ENCODE measurements at places on chromosomes 7 and 10.

DNA sequence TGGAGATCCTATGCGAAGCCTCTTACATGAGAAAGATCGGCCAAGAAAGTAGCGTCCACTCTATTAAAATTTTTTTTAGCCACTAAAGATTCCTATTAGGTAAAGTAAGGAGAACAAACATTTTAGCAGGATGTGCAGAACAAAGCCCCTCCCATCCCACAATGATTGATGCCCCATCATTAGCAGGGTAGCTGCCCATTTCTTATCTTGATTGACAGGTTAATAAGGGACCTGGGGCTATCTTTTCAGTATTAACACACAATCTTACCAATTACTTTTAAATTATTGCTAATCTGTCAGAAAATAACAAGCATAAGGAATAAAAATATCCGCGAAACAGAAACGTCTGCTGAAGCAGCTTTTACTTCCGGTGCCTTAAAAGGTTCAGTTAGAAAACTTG is 5.1 kb downstream of the FZD8 start:
- no peak for DNase-seq

GRCh38 chr7:28312948-28313347 is 99.4 kb upstream of the CREB5 start:
- DNase-seq, result no peak

DNA sequence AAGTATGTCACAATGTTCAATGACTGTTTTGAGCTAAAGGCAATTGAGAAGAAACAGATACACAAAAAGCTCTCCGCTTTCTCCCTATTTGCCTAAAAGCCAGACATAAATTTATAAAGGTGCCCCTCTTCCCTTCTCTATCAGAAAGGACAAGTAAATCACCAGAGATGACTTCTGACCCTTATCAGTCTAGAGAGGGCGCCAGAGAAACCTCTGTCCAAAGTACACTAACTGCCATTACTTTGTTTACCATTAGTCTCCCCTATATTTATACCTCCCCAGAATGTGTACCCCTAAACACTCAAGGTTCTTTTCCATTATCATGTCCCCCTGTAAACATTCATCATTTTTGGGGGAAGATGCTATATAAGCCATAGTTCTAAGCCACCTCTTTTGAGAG is 49.3 kb downstream of the TPK1 start:
- no peak for DNase-seq

- no peak for DNase-seq
Measured at GRCh38 chr10:91591797-91592174, 41.1 kb downstream of the PPP1R3C start.

DNA sequence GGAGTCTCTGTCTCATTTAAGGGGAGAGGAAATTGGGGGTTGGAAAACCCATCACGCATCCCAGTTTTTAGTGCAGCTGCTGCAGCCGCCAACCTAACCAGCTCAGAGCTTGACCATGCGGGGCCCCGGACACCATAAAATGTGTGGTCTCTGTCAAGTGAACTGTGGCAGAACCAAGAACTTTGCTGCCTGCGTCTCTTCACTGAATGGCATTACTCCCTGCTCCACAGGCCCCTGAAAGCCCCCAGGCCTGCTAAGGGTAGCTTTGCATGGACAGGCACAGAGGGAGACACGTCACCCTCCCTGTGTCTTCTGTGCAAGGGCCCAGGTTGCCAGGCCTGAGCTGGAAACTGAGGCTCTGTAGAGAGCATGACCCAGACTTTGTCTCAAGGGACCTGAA is 144.6 kb upstream of the GPR26 start:
- no peak for DNase-seq

DNA sequence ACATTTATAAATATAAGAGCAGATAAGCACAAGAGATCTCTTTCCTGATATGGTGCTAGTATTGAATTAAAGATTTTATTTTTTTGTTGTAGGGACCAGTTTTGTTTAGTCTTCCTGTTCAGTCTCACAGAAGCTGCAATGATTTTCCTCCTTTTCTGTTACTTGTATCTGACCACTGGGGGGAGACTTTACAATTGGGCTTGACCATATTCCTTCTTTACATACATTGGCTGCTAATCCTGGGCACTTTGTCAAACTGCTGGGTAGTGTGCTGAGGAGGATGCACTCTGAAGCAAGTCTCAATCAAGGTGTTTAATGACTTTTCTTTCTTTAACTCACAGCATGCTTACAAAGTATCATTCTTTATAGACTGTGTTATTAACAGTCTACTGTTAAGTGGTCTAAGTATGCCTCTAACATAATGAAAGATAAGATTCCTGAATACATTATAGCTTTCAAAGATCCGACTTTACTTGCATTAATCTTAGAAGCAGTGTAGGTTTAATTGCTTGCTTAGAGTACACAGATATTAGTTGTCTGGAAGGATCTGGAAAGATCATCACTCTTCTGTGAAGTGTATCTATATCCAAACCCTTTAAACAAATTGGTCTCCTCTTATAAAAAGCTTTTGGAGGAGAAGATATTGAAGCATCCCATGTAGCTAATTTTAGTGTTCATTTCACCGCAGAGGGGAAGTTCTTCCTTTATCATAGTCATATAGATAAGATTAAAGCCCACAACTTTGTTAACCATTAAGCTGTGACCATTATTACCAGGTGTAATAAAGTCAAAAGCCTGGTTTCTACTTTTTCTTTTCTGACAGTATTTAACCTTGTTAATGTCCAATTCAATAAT is 3.1 kb downstream of the PALS2 start:
- DNase-seq, result no peak

DNA sequence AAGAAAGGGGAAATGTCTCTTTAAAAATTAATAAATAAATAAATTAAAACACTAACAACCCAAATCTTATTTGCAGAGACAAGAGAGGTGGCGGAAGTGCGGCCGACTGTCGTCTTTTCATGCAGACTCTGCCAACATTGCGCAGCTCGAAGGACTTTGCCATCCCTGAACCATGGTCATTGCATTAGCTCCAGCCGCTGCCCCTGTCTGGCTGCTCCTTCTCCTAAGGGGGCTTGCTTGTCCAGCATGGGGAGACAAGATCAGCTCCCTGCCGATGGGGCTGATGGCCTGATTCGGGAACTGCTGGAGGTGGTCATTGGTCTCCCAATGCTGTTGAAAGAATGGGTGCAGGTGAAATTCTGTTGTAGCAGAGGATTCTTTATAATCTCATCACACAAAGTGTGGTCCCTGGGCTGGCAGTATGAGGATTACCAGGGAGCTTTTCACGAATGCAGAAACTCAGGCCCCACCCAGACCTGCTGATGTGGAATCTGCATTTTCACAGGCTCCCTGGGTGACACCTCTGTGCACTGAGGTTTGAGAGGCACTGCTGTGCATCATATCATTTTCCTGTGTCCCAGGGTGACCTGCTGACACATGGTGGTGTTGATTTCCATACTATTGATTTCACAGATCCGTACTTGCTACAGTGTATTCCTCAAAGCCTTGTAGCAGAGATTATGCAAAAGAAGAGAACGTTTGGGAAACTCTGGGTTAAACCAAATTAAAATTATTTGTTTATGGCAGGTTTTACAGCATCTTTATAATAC is 172.4 kb upstream of the ZMIZ1 start:
- no peak for DNase-seq

- no peak for DNase-seq
Measured at GRCh38 chr10:128892005-128892404, 575.0 kb upstream of the MGMT start.

DNA sequence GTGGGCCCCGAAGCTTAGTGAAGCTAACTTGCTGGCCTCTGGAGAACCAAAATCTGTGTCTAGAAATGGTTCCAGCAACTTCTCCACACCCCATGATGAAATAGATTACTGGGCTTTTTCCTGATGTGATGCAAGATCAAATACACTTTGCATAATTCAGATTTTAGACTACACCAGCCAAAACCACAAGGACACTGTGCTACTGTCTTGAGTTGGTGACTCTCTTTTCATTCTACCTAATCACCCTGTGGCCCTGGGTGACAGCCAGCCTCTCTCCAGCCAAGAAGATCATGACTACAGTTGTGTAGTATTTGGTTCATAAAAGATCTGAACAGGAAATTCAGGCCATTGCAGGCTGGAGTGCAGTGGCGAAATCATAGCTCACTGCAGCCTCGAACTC is 22.2 kb downstream of the AZGP1 start:
- no peak for DNase-seq

DNA sequence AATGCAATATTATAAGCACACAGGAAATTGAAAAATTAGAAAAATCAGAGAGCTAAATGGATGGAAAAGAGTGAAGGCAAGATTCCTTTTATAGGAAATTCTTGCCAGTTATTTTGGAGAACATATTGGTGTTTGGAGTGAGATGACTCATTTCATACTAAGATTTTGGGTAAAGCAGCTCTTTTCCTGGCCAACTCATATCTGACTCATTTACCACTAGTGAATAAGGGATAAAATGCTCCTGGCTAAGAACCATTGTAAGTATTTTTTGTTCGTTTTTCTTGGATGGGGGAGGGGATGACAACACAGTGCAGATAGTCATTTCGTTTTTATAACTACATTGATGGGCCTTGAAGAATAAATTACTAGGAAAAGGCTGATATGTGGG is 139.3 kb downstream of the TWIST1 start:
- no peak for DNase-seq

GRCh38 chr10:86773498-86773897 is 17.1 kb downstream of the BMPR1A start:
- DNase-seq, result no peak

DNA sequence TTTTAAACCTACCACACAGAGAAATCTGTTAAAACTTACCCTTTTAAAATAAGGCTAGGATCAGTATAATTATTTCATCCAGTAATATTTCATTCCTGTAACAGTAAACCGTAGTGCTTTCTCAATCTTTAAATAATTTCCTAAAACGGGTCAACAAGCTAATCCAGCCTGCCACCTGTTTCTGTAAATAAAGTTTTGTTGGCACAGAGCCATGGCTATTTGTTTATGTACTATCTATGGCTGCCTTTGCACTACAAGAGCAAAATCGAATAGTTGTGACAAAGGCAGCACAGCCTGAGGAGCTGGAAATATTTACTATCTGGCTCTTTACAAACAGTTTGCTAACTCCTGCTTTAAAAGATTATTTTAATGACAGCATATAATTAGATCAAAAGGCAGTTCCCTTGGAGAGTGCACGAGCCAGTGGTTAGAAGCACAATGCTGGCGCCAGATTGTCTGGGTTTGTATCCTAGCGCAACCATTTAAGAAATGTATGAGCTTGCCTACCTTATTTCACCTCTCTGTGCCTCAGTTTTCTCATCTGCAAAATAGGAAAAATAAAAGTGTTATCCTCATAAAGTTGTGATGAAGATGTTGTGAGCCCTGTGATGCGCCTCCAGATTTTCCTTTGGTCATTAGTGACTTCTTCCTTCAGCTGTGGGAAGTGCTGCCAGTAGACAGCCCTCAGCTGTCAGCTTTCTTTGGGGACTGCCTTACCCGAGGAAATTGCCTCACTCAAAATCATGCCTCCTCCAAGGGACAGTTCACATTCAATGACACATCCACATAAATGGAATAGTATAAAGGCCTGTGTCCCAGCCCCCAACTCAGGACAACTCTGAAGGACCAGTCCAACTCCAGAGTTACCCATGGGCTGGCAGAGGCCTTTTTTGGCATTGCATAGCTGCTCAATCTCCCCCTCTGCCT is 11.8 kb upstream of the MIOS start:
- no peak for DNase-seq

GRCh38 chr10:36057180-36057579 is 415.1 kb upstream of the FZD8 start:
- DNase-seq, result no peak

DNA sequence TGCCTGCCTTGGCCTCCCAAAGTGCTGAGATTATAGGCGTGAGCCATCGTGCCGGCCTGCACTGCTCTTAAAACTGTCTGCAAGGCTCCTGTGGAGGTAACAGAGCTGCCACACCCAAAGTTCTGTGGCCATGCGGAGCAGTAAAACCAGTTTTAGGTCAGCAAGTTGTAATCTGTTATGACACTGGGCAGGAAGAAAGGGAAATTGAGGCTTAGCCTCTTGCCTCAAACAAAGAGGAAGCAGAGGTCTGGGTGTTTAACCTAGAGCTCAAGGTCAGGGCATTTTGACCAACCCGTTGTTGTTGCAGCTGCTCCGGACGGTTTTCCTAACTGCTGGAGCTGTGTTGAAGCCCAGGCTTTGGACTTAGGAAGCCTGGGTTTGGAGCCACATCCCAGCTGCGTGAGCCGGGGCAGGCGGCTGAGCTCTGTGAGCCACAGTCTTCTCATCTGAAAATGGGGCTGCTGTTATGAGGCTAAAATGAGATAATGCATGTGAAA is 7.4 kb upstream of the RRP12 start:
- DNase-seq, result no peak

GRCh38 chr10:38054361-38054797 is 39.8 kb upstream of the ZNF37A start:
- DNase-seq, result no peak

GRCh38 chr10:86489071-86489810 is 32.4 kb downstream of the WAPL start:
- no peak for DNase-seq

GRCh38 chr10:90464329-90464728 is 393.5 kb downstream of the HTR7 start:
- no peak for DNase-seq

GRCh38 chr7:108648989-108649388 is 79.3 kb downstream of the DNAJB9 start:
- DNase-seq, result no peak
